ENCODE measurements at places on chromosomes 7 and 10.

DNA sequence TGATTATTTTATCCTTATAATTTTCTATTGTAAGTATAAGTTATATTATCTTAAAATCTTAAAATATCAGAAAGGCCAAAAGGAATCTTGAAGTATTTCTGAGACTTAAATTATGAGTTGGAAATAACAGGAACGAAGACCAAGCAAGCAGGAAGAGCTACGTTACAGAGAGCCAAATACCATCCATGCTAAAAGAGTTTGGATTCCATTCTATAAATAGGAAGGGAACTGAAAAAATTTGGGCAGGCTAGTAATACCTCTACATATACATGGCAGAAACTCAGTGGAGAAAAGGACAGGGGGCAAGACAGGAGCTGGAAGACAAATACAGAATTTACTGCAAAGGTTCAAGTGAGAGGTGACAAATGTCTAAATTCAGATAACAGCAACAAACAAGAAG lies 16.7 kb downstream of the ITGB1 start:
- DNase-seq = no peak

- DNase-seq = no peak
These were observed 219.5 kb upstream of the NRP1 start for GRCh38 chr10:33553748-33554571.

- DNase-seq = no peak
These were observed 305.1 kb downstream of the RPS24 start for GRCh38 chr10:78338717-78339116.

DNA sequence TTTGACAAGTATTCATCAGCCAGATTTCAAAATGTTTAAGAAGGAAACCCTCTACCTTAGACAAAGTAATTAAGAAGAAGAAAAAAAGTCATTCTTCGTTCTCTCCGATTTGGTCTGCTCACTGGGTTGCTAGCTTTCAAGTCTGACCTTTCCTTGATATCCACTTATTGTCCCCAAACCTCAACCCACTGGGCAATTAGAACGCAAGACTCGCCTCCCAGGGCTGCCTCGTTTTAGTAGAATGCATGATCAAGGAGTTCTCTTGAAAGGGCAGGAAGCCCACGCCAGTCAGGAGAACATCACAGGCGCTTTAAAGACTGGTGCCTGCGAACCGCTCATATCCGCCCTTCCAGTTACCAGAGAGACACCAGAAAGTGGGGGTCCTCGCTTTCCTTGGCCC lies 637.7 kb downstream of the PARD3 start:
- DNase-seq = no peak

DNA sequence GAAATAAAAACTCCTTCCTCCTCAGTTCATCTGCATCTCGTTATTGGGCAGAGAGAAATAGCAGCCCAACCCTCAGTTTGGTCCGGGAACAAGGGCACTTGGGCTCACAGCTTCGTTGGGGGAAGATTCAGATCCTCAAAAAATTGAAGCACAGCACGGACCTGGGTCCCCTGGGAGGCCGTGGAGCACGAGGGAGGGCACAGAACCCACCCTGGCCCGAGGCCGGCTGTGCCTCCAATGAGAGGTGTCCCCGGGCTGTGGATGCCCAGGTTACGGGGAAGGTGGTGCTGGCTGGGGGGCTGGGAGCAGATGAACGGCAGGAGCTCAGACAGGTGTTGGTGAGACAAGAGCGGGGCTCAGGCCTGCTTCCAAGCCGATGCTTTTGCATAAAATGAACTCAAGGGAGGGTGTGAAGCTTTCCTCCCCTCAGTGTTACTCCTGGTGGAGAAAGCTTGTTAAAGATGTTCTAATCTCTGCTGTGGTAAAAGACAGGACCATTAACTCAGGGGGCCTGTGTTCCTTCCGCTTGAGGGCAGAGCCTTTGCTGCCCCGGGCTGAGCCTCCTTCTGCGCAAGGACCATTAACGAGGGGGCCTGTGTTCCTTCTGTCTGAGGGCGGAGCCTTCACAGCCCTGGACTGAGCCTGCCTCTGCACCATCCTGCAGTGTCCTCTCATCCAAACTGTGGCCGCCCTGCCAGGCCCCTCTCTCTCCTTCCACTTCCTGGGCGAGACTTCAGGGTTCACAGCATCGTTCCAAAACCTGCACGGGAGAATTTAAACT lies 302.2 kb downstream of the ADARB2 start:
- DNase-seq = no peak

DNA sequence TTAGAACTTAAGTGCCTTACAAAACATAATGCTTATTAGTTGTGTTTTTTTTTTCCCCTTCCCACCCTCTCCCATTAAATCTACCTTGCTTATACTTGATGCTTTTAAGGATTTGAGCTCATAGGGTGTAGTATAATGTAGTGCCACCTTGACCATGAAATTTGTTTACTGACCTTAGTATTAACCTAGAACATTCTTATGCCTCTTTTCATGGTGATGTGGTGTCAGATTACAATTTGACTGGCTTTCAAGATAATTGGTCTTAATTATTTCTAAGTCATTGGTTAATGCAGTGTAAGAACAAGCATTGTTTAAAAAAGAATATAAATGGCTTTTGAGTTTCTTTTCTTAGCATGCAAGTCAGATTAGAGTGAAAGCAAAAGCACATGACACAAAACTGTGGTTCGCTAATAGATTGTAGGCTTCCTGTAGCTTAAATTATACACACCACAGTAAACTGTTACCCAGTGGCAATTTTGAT lies 61.8 kb downstream of the ADD3 start:
- peak; percentile 22 for DNase-seq

Measured in astrocyte of the spinal cord (primary cell).